Dermis blood vessel endothelial cell (primary cell): ENCODE measurements at places on chromosomes 7 and 10.

DNA sequence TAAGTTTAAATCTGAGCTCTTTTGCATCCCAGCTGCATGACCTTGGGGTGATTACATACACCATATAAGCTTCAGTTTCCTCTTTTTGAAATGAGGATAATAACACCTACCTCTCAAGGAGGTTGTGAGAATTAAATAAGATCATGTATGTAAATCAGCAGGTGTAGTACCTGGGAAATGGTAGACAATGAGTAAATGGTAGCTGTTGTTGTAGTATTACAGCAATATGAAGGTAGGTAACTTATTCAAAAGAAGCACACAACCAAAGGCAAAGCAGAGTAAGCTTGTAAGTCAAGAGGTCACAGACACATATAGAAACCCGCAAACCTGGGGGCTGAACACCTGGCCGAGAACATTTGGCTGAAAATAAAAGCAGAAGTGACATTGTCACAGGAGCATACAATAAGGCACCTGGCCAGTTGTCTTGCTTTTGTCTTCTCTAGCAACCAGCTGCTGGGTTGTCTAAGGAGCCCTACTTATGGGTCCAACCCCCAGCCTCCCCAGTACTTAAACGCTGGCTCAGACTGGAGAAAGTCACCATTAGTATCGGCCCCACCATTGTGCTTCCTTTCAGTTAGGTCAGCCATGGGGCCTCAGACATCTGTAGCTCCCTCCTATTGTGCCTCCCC, 203.6 kb upstream of the MKLN1 start:
- DNase-seq: no peak

GRCh38 chr10:118957966-118958365, 71.5 kb upstream of the NANOS1 start:
- no peak for DNase-seq

GRCh38 chr7:17311194-17311593, 12.7 kb downstream of the AHR start:
- no peak for DNase-seq

- DNase-seq: no peak
Observed at GRCh38 chr7:45702751-45703150, 128.6 kb downstream of the ADCY1 start.

GRCh38 chr10:69222157-69223027, 2.3 kb downstream of the HKDC1 start:
- DNase-seq: peak; percentile 82

DNA sequence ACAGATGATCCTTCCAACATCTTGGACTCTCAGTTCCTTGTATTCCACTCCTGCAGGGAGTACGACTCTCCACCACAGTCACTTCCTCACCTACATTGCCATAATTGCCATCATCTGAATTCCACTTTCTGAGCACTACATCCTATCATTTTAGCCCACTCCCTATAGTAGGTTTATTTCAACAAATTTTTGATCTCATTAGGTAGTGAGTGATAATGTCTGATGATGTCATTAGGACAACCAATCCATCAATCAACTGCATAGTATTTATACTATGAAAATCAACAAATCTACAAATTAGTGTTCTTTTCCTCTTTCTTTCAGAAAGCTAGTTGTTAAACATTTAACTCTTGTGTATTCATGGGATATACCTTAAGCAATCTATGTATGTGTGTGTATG, 13.7 kb upstream of the TRA2A start:
- no peak for DNase-seq
